ENCODE measurements at places on chromosomes 5 and 9.

DNA sequence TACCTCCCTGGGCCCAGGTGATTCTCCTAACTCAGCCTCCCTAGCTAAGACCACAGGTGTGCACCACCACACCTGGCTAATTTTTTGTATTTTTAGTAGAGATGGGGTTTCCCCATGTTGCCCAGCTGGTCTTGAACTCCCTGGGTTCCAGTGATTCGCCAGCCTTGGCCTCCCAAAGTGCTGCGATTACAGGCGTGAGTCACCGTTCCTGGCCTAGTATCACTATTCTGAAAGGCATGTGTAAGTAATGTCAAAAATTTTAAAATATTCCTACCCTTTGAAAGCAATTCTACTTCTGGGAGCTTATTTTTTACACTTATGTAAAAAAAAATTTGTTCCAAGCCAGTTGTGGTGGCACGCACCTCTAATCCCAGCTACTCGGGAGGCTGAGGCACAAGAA, 27.1 kb upstream of the TLE1 start:
- DNase-seq, result no peak

DNA sequence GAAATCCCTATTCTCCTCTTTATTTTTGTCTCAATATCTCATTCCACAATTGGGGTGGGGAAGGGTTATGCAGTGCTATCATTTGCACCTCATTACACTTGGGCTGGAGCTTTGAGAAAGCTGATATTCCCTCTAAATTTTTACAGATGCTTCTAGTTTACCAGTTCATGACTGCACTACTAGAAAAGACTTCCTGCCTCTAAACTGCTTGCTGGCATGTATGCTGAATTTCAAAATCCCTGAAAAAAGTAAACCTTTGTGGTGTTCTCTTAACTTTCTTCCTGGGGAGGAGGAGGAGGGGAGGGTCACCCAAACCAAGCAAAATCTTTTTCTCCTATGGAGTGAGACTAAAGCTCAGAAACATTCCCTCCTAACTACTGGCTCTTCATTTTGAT, 45.1 kb downstream of the BNC2 start:
- DNase-seq, result no peak

- DNase-seq, result no peak
Observed at GRCh38 chr9:137820161-137820855, 57.3 kb upstream of the CACNA1B start.

DNA sequence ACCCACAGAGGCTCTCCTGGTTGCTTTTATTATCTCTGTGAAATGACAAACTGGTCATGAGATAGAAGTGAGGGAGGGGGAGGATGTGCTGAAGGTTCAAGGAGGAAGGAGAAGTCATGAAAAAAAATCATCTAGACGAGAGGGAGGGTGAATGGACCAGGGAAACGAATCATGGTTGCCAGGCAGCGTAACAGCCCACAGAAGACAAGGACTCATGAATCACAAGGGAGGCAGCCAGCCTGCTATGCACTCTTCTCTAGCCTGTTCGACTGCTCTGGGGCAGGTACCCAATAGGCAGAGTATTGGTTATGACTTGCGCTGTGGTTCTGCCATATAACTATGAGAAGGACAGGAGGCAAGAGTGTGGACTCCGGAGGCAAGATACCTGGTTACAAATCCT, 475.2 kb downstream of the CDK5RAP2 start:
- DNase-seq, result no peak

- no peak for DNase-seq
Observed at GRCh38 chr5:11514705-11515432, 389.4 kb downstream of the CTNND2 start.

DNA sequence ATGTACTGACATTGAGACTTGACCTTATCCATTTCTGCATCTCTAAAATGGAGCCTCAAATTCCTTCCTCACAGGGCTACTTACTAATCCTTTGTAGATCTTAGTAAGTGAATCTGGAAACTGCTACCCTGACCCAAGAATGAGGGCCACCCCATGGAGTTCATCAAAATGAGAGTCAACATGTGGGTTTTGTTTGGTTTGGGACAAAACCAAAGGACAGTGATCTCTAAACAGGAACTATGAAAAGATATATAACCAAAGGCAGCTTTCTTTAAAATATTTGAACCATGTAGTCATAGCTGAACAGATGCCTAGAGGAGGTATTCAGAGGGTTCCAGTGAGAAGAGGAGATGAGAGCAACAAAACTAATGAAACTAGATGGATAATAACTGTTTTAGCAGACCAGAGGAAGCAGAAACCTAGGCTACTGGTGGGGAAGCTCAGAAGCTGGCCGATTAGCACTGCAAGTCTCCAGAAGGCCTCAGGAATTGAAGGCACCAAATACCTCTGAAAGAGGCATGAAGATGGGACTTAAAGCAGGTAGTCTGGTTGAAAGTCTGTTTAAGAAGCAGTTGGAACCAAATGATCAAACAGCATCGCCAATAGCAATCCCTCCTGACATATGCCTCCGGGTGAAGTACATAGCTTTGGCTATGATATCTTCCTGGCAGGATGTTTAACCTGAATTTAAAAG, 45.8 kb downstream of the THOC3 start:
- DNase-seq, result no peak
